ENCODE measurements at places on chromosomes 7 and 10.

GRCh38 chr10:11204351-11204942 is 186.8 kb downstream of the CELF2 start:
- no peak for DNase-seq

DNA sequence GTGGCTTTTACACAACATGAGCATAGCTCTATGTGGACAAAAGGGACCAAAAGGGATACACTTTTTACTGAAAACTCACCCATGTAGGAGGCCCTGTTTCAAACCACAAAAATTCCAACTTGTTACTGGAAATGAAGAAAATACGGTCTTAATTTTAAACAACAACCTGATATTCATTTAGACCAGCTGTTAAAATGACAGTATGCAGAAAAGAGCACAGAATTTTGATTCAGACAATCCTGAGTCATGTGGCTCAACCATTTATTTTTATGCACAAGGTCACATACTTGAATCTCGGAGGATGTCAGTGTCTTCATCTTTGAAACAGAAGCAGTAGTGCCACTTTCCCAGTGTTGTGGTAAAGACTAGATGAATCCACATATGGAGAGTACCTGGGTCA is 426.5 kb upstream of the NFE2L3 start:
- DNase-seq = no peak

GRCh38 chr10:72746426-72747363 is 54.8 kb downstream of the MCU start:
- DNase-seq = no peak

DNA sequence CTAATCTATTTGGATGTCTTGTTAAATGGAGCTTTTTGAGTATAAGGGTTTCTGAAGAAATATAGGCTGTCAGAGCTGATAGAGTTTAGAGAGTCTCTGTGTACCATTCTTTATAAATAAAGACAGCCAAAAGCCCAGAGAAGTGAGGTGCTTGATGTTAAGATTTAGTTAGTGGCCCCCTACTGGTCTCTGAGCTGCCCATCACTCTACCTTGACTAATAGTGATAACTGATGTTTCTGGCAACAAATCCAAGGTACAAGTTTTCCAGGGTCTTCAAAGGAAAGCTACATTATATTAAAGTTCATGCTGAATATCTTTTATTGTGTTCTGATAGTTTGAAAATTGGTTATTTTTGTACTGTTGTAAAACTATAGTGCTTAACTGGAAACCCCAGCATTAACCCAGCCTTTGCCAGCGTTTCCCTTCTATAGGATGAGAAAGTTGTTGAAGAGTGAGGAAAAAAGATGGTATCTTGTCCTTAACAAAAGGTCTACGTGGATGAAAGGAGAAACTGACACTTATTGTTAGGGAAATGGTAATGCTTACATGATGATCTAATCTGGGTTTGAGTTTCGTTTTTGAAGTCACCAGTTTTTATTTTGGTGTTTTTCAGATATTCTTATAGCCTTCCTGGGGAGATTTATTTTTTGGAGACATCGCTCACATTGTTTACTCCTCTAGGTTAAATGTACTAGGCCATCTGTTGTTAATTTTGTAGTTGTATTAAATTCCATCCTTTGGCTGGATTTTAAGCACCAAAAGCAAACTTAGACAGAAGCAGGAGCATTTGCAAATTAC is 79.0 kb downstream of the AUTS2 start:
- DNase-seq = no peak

DNA sequence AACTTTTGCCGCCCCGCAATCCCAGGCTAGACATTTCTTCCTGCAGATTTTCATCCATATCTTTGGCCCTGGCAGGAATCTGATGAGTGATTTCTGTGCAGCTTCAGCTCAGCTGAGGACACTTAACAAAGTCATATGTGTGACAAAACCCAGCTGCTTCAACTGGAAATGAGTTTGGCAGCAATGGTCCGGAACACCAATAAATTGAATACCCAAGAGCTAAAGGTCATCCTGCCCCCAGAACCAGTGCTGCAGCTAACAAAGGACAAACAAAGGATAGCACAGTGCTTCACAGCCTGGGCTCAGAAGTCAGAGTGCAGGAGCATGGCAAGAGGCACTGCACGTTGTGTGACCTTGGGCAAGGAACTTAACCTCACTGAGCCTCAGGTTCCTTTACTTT is 40.0 kb upstream of the TRIL start:
- no peak for DNase-seq

- no peak for DNase-seq
Observed at GRCh38 chr10:93874309-93875031, 19.3 kb upstream of the SLC35G1 start.

GRCh38 chr7:54781134-54781920 is 22.3 kb upstream of the SEC61G start:
- DNase-seq = no peak

DNA sequence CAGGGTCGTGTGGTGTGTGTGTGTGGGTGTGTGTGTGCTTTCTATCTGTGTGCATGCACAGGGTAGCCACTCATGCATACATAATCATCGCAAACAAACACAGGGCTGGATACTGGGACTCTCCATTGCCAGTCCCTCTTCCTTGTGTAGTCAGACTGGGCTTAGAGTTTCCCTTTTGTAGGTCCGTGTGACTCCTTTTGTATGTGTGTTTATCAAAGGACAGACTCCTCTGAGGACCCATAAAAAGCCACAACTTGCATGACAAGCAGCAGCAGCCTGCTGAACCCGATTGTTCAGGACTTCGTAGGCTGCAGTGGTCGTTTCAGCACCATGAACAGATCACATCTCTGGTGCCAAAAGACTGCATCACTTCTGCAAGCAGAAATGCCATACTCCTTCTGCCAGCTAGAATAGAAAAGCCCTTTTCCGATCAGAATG is 895 bp downstream of the VSTM2A start:
- DNase-seq = no peak

DNA sequence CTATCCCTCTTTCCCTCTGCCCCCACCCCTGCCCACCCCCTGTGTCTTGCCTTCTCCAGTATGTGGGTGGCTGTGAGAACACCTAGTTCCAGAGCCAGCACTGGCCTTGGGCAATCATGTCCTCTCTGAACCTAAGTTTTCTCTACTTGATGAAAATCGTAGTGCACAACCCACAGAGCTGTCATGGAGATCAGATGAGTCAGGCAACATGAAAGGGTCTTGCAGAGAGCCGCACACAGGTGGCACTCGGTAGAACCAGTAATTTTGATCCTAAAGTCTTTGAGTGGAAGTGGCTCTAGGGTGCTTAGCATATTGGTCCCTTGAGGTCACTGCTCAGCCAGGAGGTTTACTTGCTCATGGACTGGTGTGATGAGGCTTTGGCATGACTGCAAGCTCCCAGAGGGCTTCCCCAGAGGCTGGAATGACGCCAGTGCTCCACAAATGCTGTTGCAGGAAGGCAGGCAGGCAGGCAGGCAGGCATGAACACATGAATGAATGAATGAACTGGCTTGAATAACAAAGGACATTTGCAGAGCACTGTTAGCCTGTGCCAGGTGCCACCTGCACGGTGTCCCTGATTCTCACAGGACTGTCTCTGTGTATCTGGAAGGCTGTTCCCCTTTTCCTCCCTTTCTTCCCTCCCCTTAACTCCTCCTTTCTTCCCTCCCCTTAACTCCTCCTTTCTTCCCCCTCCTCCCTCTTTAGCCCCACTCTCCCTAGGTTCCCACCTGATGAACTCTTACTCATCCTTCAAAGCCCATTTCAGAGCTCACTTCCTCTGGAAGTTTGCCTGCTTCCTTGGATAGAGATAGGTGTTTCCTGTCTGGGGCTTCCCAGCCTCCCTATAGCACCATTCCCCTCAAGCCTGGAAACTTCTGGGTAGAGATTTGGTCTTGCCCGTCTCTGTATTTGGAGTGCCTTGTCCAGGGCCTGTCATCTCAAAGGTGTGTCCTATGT is 27.2 kb upstream of the CTBP2 start:
- DNase-seq = no peak

DNA sequence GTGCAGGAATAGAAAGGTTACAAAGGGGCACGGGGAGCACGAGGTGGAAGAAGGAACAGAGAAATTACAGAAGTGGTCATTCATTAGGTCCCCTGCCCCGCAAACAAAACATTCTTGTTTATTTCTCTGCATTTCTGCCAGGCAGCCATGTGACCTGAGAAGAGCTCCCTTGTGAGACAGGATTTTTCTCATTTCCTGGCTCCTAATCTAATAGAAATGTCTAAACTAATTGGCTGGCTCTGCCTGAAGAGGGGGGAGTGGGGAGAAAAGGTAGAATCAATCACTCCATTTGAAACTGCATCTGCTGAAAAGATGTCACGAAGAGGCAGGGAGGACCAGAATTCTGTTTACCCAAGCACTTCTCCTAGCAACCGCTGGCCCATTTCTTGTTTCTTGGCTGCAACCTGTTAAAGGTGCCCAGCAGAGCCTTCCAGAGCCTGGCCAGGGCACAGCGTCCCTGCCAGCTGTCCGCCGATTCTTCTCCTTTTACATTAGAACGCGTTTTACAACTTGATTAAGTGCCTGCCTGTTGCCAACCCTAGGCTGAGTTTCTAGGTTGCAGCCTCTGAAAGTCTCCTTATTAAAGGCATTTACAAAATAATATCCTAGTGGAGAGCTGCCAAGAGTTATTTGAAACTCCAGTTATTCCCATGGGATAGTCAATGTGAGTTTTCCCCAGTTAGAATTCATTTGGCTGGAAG is 1227.6 kb downstream of the TYW1 start:
- no peak for DNase-seq

GRCh38 chr10:87658858-87659555 is 671 bp upstream of the PAPSS2 start:
- DNase-seq = no peak

DNA sequence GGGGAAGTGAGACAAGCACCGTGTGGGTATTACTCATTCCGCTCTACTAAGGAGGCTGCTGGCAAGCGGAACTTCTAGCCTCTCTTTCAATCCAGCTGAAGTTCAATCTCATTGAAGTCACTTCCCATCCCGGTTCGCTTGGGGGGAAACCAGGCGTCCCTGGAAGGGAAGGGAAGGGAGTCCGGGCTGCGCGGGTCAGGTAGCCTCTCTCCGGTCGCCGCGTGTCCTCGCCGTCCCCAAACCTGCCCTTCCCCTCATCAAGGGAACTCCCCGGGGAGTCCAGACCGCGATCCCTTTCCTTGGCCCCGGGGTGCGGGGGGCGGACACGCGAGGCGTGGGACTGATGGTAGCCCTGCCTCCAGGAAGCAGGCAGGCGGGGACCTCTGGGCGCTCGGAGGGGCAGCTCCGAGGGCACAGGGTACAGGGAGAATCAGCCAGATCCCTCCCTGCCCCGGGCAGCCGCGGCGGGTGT is 598 bp upstream of the ZEB1 start:
- DNase-seq = peak; percentile 74

GRCh38 chr10:95573964-95574604 is 12.9 kb upstream of the SORBS1 start:
- no peak for DNase-seq

DNA sequence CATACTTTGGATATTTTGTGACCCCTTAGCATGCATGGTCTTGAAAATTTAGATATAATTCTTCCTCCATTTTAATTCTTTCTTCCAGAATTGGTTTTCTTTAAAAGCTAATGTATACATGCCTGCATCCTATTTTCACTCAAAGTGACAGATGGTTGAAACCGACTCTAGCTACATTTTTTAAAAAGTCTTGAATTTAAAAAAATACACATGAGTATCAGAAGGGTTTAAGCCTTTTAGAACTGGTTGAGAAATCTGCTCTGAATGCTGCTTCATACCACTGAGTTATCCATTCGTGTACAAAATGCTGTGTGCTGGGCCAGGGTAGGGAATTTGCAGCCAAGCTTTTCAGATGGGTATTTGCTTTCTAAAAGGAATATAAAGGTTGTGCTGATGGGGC is 16.5 kb downstream of the DYNC1I1 start:
- no peak for DNase-seq

DNA sequence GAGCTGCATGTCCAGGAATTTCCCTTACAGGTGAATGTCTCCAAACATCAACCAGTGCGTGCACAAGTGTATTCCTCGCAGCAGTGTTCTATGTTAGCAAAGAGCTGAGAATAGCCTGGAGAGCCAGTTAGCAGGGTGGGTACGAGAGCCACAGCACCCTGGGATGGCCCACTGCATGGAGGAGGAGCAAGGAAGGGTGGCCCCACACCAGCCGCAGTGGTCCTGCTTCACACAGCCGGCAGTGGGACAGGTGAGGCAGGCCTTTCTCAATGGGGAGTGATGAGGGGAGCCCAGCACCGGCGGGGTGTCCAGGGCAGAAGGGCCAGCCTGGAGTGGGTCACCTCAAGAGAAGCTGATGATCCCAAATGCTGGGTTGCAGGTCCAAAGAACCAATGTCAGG is 240.7 kb downstream of the TCERG1L start:
- no peak for DNase-seq

DNA sequence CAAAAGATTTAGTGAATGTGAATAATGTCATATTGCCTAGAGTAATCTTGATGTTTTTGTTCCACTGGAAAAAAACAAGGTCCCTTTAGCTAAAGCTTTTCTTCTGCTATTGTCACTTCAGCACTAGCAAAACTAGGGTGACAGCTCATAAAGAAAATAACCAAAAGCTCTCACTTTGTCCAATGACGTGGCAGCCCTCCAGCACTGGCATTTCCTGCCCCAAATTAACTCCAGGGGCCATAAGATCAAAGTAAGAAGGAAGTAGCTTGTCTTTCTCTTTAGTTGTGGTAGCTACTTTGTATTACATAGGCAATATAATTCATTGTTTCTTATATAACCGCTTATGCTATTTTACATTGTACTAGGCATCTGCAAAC is 47.3 kb downstream of the LRRN3 start:
- peak; percentile 75 for DNase-seq

DNA sequence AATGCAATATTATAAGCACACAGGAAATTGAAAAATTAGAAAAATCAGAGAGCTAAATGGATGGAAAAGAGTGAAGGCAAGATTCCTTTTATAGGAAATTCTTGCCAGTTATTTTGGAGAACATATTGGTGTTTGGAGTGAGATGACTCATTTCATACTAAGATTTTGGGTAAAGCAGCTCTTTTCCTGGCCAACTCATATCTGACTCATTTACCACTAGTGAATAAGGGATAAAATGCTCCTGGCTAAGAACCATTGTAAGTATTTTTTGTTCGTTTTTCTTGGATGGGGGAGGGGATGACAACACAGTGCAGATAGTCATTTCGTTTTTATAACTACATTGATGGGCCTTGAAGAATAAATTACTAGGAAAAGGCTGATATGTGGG is 139.3 kb downstream of the TWIST1 start:
- no peak for DNase-seq

GRCh38 chr10:110392868-110393740 is 88.4 kb upstream of the SMNDC1 start:
- DNase-seq = no peak
